Fibroblast of skin of left biceps (primary cell): ENCODE measurements at places on chromosomes 5 and 9.

- DNase-seq = no peak
Measured at GRCh38 chr5:30930736-30931135, 262.8 kb upstream of the CDH6 start.

- peak; percentile 33 for DNase-seq
Measured at GRCh38 chr9:95092262-95093072, 225.0 kb downstream of the FANCC start.

- DNase-seq = peak; percentile 77
Measured at GRCh38 chr9:35690614-35691333, 1.0 kb upstream of the TPM2 start.

DNA sequence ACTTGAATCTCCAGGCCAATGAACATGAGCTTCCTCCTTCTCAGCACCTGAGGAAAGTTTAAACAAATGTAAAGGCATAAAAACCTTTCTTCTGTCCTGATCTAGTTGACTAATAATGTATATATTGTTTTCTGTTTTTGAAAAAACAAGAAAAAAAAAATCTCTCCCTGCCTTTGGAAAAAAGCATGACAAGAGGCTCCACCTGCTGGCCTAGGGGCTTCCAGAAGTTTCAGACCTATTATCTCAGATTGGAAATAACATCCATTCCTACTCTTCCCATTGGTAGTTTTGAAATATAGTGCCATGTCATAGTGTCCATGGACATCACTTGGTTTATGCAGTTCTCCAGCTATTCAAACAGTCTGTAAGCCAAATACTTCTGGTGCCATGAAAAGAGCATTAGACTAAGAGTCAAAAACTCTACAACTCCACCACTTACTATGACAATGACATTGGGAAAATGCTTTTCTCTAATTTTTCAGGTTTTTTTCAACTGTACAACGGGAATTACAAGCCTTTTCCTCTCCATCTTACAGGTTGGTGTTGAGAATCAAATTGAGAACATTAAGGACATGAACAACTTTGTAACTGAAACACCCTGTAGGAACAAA is 409.6 kb upstream of the MPDZ start:
- DNase-seq = no peak
